ENCODE measurements at places on chromosomes 6 and 20.

DNA sequence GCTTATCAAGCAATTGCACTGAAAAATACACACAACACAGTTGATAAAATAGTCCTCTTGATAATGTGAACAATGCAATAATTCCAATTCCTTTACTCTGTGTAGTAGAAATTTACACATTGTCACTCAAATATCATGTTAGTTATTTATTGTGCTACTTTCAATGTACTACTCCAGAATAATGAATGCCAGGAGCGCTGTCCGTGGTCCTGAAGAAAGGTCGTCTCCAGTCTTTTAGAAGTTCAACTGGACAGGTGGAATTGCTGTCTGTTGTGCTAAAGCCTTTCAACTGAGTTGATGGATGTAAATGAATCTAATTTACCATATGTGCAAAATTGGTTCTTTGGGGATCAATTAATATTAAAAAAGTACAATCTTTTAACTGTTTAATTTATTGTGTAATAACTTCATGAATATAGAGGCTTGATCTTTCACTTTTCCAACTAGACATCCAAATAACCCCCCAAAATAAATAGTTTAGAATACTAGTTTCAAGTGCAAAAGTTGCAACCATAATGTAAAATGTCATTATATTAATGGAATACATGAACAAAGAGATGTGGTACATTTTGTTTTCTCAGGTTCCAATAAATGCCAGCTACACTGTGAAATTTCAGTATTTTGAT, 3.2 kb downstream of the GRIK2 start:
- DNase-seq: no peak

GRCh38 chr6:7214468-7214867, 98.5 kb downstream of the SSR1 start:
- DNase-seq: no peak

GRCh38 chr6:139457476-139457875, 83.0 kb upstream of the CITED2 start:
- DNase-seq: no peak

GRCh38 chr6:6588064-6588923, at the start of gene LY86:
LY86 (plus strand) TSS chr6:6588720; CDS start chr6:6588735, 15 bp downstream.
- DNase-seq: peak; percentile 53

DNA sequence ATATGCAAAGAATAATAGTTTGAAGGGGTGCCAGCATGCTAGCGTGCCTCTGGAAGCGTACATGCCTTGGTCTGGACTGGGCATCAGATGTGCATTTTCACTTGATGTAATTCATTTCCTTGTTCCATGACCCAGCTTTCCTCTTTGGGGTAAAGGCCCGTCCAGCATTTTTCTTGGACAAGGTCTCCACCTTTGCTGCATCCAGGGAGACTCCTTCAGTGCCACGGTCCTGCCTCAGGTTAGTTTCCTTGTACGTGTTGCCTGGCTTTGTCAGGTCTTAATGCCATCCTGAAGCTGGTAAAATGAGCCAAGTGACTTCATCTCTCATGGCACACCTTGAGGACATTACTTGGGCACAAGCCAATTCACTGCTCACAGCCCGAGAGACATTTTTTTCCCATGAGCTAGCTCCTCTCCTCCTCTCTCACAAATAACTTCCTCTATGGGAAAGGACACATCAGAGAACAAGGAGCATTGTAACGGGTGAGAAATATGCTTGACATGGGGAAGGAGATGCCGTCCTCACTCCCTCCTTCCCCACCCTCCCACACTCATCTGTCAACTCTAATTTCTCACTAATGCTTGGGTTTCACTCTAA, 23.9 kb downstream of the EDN1 start:
- DNase-seq: no peak
